ENCODE measurements at places on chromosomes 1 and 21.

GRCh38 chr1:38624336-38625039 lies 235.1 kb downstream of the RRAGC start:
- DNase-seq = no peak

DNA sequence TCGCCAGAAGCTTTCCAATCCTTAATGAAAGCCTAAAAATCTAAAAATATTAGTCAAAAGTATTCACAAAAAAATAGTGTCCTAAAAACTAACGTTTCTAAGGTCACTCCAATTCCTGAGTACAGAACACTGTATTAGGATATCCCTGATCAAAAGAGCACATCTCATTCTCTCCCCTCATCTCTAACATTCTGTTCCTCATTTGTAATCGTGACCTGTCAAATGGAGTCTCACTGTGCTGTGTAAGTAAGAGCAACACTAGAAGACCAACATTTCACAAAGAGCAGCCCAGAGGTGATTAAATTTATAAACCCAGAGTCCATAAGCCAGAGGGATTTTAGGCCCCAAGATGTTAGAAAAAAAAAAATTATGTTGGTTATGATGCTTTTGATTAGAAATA lies 26.3 kb downstream of the RGS2 start:
- DNase-seq = no peak

DNA sequence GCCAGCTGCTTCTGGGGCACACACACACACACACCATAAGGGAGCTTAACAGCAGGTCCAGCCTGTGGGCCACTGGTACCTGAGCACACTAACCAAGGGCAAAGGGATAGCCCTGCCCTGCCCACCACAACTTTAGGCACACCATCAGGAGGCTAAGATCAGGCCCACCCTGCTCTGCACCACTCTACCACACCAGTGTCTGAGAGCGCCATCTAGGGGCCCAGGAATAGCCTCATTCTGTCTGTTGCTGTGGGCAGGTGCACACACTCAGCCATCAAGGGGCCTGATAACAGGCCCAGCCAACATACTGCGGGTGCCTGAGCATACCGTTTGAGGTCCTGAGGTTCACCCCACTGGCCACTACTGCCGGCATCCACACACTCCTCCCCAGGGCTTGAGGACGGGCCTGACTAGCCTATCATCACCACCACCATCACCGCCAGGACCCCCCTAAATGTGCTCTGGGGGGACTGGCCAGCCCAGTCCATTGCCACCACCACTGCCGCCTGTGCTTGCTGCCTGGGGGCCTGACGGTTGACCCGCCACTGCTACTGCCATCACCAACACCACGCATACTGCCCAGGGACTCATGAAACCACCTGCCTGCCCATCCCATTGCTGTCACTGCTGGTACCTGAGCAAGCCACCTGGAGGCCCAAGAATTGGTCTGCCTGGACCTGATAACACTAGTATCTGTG lies 31.3 kb downstream of the NSL1 start:
- peak; percentile 14 for DNase-seq

DNA sequence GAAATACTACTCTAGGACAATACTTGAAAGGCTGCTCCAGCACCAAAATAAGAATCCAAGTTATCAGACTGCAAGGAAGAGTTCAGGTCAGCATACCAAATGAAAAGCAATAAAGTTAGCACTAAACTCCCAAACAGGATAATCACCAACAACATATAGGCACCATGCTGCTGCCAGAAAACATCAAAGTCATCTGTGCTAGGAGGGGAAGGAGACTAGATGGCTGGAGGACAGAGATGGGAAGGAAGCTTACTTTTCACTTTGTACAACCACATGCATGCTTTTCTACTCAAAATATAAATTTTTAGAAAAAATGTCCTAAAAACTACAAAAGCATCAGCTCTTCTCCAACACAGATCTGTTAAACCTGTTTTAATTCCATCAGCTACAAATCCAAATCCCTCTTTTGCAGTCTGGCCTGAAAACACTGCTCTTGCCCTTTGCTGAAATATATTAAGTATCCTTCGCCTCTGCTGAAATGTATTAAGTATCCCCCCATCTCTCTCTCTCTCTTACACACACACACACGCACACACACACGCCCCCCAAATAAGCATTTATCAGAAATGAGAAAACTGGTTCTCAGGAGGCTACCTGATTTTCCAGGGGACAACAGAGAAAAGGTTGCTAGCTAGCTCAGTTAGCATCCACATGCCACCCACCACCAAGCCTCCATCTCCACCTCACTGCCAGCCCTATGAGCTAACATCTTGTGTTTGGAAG lies 1.5 kb downstream of the GATAD2B start:
- DNase-seq = no peak

DNA sequence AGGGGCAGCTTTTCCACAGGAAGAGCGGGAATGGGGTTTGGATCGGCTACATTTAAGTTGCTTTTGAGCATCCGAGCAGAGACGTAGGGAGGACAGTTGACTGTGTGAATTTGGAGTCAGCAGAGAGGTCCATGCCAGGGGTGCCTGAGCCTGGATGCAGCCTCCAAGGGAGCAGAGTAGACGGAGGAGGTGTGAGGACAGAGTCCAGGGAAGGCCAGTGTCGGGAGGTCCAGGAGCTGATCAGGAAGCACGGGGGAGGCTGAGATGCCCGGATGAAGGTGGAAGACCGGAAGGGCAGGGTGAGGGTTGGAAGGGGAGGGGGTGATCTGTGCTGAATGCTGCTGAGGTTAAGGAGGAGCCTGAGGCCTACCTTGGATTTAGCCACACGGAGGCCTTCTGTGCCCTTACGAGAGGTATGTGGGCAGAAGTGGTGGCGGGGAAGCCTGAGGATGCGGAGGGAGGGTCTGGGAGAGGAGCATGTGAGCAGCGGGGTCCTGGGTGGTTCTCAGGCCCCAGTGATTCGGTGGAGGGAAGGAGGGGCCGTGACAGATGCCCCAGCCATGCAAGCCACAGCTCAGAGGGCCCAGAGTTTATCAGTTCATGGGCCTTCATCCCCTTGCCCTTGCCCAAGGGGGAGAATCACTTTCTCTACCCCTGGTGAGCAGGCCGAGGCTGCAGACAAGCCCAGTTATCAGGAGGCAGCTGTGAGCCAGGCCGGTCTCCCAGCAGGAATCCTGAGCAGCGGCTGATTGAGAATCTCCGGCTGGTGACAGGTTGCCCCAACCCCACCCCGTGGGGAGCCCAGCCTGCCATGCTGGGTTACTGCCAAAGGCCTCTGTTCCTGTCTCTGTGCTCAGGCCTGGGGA lies 54.0 kb upstream of the ACTL8 start:
- no peak for DNase-seq

DNA sequence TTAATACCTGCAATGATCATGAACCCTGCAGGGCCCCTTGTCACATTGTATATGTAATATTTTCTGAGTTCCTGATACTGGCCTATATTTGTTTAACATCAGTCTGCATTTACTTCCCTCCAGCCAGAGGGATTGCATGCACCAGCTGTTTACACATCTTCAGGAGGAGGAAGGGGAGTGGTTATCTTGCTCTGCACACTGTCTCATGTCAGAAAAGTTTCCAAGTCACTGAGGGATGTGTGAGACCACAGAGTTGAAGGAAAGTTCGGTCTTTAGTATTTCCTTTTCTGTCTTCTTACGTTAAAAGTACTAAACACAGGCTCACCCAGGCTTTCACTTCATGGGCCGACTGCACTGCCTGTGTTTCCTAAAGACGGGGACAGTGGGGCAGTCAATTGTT lies 574.1 kb downstream of the LMO4 start:
- DNase-seq = peak; percentile 98

- no peak for DNase-seq
These were observed 111.9 kb downstream of the CAMTA1 start for GRCh38 chr1:6897138-6897537.

DNA sequence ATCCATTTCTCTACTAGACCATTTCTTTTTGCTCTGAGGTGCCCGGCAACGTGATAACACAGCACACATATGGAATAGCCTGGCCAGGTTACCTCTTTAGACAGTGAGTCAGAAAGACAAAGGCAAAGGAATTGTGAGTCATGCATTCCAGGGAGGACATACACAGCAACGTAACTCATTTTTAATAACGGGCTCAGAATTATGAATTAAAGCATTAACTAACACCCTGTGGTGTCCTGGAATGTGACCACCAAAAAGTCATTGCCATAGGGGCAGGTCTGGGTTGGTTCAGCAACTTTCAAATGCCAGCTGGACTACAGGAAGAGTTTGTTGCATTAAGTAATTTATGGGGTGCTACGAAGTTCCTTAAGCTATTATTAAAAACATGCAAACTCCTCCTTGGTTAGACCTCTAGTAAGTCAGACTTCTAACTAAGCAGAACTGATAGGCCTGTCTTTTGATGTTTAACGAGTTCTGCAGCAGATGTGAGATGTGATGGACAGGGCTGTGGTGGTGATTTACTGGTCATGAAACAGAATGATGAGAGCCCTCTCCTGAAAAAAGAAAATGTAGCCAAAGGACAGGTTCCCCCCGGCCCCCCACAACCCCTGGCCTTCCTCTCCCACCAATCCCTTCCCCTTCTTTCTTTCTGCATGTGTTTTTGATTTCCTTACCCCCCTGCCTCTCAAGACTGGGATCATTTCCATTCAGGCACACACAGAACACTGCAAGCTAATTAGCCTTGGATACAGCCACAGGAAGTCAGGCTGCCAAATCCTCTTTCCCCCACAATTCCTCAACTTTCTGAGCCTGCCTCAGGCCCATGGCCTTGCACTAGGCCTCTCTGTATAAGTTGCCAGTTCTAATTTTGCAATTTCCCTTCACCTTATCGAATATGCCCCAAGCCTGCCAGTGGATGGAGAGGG lies 88.9 kb upstream of the HAO2 start:
- DNase-seq = peak; percentile 58

- no peak for DNase-seq
These were observed 57.7 kb downstream of the ZC3H11B start for GRCh38 chr1:219555031-219555692.

- no peak for DNase-seq
These were observed 298.3 kb downstream of the ASTN1 start for GRCh38 chr1:176866011-176866714.

GRCh38 chr1:16174886-16175598 lies 19.2 kb upstream of the EPHA2 start:
- DNase-seq = no peak

- peak; percentile 51 for DNase-seq
These were observed 4.5 kb downstream of the PODN start for GRCh38 chr1:53066488-53066887.

DNA sequence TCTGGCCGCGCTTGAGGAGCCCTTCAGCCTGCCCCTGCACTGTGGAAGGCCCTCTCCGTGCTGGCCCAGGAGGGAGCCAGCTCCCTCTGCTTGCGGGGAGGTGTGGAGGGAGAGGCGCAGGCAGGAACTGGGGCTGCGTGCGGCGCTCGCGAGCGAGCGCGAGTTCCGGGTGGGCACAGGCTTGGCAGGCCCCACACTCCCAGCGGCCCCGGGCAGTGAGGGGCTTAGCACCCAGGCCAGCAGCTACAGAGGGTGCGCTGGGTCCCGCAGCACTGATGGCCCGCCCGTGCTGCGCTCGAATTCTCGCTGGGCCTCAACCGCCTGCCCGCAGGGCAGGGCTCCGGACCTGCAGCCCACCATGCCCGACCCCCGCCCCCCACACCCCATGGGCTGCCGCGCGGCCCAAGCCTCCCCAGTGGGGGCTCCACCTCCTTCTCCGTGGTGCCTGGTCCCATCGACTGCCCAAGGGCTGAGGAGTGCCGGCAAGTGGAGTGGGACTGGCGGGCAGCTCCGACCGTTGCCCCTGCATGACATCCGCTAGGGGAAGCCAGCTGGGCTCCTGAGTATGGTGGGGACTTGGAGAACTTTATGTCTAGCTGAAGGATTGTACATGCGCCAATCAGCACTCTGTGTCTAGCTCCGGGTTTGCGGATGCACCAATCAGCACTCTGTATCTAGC lies 46.0 kb downstream of the COL24A1 start:
- no peak for DNase-seq

DNA sequence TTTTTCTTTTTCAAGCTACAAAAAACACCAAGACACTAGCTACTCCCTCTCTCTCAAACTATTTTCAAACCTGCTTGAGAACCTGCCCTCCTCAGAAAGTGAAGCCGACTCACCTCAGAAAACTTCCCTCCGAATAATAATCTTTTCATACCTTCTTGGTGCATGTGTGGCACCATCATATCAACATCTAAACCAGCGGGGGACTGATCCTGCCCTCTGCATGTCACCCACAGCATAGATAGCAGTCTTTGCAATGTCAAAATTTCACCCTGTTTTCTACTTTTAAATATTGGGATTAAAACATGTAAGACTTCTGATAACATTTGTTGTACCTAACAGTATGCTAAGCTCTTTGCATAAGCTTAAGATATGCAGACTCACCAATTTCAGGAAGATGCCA lies 1260.3 kb downstream of the PLA2G4A start:
- DNase-seq = no peak

GRCh38 chr1:26548841-26549240 lies 19.3 kb downstream of the RPS6KA1 start:
- no peak for DNase-seq

DNA sequence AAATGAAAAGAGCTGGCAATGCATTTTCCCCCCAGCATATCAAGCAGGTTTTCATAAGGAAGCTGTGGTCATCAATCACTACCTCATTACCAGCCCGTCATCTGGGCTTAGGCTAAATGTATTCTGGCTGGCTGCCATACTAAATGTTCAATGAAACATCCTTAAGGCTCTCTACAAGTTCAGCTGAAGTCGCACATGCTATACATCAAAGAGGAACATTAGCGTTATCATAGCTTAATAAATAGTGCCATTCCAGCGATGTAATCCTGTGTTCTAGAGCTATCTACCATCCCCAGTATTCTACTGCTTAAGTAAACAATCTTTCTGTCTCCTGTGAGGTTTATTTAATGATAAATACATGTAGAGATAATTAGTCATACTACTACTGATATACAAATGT lies 288.8 kb downstream of the DPYD start:
- peak; percentile 14 for DNase-seq

- DNase-seq = no peak
These were observed 21.3 kb upstream of the S100A10 start for GRCh38 chr1:152014943-152015342.

GRCh38 chr1:63148825-63149645 lies 173.3 kb upstream of the FOXD3 start:
- DNase-seq = peak; percentile 51

- DNase-seq = no peak
These were observed 1.8 kb downstream of the PLEKHO1 start for GRCh38 chr1:150151291-150152181.

- no peak for DNase-seq
These were observed 922.8 kb upstream of the ADGRL4 start for GRCh38 chr1:79929356-79929755.

DNA sequence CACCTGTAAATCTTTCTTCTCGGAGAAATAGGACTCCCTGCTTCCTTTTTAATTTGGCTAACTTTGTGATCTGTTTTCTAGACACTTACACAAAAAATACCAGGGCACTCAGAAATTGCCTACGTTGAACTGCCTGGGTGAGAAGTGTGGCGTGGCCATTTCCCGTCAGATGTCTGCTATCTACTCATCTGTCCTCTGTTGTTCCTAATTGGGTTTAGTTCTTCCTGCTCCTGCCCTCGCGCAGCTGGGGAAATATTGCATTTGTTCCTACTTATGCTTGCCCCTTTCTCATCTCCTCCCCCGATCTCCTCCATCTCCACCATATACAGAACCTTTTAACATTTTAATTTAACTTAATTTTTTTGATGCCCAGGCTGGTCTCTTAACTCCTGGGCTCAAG lies 55.1 kb downstream of the CD58 start:
- DNase-seq = no peak

- no peak for DNase-seq
These were observed 4.4 kb upstream of the SAMD11 start for GRCh38 chr1:919271-919872.

GRCh38 chr1:168972225-168972624 lies 134.3 kb upstream of the ATP1B1 start:
- DNase-seq = no peak

- DNase-seq = no peak
These were observed 62.4 kb downstream of the SASS6 start for GRCh38 chr1:100070201-100070939.
